ENCODE measurements at places on chromosomes 12 and 14. TPM values are rescaled to one million over a fixed set of nuclear protein-coding genes. Genes with fewer than 3 reads are reported as not detected.

TEAD4 gene
- 7.6 TPM for total RNA-seq

PLEKHG7 gene
- not detected for total RNA-seq

SLC25A47 gene
- not detected for total RNA-seq

STAT6 gene
- total RNA-seq: 125 TPM

TIMM9 gene
- total RNA-seq: 12.3 TPM

TSHR gene
- total RNA-seq: not detected

STXBP6 gene
- total RNA-seq: not detected

PTPN6 gene
- total RNA-seq: not detected

IL22 gene
- not detected for total RNA-seq

CLEC1B gene
- not detected for total RNA-seq

SLC39A2 gene
- total RNA-seq: not detected

NAA30 gene
- 16.7 TPM for total RNA-seq

APOF gene
- total RNA-seq: not detected

LRFN5 gene
- 1.2 TPM for total RNA-seq

TOMM20L gene
- not detected for total RNA-seq

KLRF2 gene
- not detected for total RNA-seq

DEPDC4 gene
- 0.75 TPM for total RNA-seq

SLC25A21 gene
- 0.40 TPM for total RNA-seq

CD163L1 gene
- total RNA-seq: 3.6 TPM

SIX4 gene
- 5.2 TPM for total RNA-seq

ZBTB42 gene
- total RNA-seq: 2.9 TPM

RDH16 gene
- total RNA-seq: 0.06 TPM

GPR84 gene
- total RNA-seq: not detected

TMEM132C gene
- not detected for total RNA-seq

TAS2R43 gene
- 2.2 TPM for total RNA-seq

SRGAP1 gene
- total RNA-seq: 12.3 TPM

FOXN4 gene
- total RNA-seq: not detected

CISTR gene
- total RNA-seq: not detected

LALBA gene
- not detected for total RNA-seq

TAS2R9 gene
- 0.19 TPM for total RNA-seq

PRORP gene
- total RNA-seq: 22.3 TPM

PRR4 gene
- total RNA-seq: 0.53 TPM

KRT75 gene
- total RNA-seq: not detected

OTX2 gene
- not detected for total RNA-seq

GALNT9 gene
- 0.26 TPM for total RNA-seq

LMNTD1 gene
- total RNA-seq: not detected

ACSM4 gene
- total RNA-seq: not detected

GLI1 gene
- 0.31 TPM for total RNA-seq
